NCI-H1694 treated with DMSO at 0.1 percent for 48 hours (cell line): ENCODE measurements at places on chromosomes 4 and X.

DNA sequence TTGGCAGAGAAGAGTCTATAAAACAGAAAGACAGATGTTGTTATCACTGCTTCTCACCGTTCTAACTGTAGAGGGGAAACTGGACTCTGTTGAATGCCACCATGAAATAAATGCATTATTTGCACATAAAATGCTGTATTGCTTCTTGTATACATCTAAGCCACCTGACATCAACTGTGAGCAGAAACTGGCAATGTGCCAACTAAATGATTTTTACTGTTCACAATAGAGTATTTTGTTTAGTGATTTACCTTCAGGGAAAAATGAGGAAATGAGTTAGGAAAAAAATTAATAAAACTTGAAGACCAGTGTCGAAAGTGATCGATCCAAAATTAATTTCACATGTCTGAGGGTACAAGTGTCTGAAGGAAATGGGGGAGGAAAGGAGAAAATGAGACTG, 65.9 kb upstream of the TNIP3 start:
- DNase-seq: no peak

- DNase-seq: no peak
Measured at GRCh38 chrX:2311501-2311900, 189.3 kb downstream of the DHRSX start.

DNA sequence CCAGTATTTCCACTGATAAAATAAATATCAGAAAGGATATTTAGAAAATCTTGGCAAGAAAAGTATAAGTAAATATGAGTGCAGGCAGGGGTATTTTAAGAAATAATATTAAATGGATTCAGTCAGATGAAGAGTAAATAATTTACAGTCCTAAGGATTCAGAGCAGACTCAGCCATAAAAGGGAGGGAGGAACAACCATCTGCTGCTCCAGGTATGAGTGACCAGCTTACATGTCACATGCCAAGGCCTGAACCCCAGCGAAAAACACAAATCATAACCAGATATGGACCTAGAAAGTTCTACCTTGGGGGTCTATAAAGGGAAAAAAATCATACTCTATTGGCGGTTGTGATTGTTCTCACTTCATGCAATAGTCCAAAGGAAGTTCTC, 166.8 kb downstream of the COL4A6 start:
- no peak for DNase-seq

DNA sequence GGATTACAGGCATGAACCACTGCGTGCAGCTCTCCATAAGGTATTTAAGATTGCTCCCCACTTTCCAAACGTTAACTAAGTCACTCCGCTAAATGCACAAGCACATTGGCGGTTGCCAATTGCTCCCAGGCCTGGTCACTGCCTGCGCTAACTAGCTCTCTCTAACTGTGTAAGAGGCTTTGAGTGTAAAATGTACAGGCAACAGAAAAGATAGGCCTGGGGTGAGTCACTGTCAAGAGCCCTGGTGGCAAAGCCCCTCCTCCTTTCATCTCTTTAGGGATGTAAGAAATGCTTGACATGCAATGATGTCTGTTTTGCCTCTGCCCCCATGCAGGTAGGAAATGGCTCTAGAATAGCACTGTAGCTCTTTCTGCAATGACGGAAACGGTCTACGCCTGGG, 329.7 kb upstream of the GATB start:
- no peak for DNase-seq

- DNase-seq: no peak
Measured at GRCh38 chrX:116827063-116827462, 364.3 kb upstream of the CT83 start.

DNA sequence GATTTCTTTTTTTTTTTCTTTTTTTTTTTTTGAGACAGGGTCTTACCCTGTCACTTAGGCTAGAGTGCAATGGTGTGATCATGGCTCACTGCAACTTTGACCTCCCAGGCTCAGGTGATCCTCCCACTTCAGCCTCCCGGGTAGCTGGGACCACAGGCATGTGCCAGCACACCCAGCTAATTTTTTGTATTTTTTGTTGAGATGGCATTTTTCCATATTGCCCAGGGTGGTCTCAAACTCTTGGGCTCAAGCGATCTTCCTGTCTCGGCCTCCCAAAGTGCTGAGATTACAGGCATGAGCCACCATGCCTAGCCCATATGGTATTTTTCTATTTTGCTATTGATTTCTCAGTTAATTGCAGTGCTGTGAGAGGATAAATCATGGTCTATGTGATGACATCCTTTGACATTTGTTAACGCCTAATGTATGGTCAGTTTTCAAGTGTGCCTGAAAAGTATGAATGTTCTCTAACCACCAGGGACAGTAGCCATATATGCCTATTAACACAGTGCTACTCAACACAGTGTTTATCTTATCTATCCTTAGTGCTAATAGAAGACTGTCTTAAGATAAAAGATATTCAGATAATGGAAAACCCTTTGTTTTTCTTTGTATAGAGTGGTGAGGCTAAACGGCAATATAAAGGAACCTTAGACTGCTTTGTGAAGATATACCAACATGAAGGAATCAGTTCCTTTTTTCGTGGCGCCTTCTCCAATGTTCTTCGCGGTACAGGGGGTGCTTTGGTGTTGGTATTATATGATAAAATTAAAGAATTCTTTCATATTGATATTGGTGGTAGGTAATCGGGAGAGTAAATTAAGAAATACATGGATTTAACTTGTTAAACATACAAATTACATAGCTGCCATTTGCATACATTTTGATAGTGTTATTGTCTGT, 9.1 kb upstream of the HSPA4L start:
- DNase-seq: no peak
